ENCODE measurements at places on chromosomes 11 and 22. TPM values are rescaled to one million over a fixed set of nuclear protein-coding genes. Genes with fewer than 3 reads are reported as not detected.

Gene APOL3
- total RNA-seq, result 91.9 TPM

DNA sequence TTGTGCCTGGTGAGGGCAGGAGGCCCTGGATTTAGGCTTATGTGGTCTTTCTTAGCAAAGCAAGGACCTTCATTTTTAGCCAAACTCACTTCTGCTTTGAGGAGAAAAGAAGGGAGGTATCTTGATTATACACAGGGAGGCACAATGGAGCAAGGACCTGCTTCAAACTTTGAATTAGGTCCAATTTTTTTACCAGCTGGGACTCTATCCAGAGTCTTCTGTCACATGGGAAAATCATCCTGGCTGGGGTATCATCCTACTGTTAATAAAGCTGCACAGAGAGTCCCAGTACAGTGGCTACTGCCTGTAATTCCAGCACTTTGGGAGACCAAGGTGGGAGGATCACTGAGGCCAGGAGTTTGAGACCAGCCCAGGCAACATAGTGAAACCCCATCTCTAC lies 87.8 kb downstream of the CWC15 start:
- DNase-seq, result no peak

GRCh38 chr11:5620651-5621521 lies 3.9 kb upstream of the TRIM34 start:
- peak; percentile 19 for DNase-seq

Gene CDC42EP2
- total RNA-seq, result 20.6 TPM

DNA sequence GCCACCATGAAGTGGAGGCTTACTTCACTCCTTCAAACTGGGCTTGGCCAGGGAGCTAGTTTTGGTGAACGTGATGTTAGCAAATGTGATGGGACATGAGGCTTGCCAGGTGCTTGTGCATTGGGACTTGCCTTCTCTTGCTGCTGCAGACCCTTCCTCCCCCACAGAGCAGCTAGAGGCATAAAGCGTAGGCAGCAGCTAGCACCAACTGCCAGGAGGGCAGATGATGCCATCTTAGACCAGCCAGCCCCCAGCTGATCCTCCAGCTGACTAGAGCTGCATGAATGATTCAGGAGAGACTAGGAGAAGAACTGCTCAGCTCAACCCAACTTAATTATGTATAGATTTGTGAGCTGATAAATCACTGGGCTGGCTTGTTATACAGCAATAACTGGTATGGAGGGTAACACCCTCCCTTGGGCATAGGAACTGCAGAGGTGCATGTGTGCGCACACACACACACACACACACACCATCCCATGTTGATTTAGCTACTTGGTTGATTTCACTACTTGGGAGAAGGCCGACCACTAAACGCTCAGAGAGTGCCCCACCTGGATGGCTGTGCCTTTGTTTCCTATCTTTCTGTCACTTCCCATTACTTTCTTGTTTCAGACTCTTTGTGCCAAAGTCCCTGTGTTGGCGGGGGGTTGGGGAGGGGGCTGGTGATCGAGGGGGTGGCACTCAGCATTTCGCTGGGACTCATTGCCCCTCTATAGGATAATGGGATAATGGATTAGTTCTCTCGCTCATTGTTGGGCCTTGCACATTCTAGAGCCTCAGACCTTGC lies 202.8 kb downstream of the ADAMTS15 start:
- DNase-seq, result no peak

- DNase-seq, result no peak
These were observed 46.5 kb downstream of the FCHSD2 start for GRCh38 chr11:73095613-73096012.
